ENCODE measurements at places on chromosomes 16 and 17.
A peak's percentile ranks its signal among the peaks of the same experiment; 100 is the strongest.

GRCh38 chr16:78002915-78003538 lies 19.3 kb upstream of the CLEC3A start:
- peak; percentile 80 for DNase-seq

DNA sequence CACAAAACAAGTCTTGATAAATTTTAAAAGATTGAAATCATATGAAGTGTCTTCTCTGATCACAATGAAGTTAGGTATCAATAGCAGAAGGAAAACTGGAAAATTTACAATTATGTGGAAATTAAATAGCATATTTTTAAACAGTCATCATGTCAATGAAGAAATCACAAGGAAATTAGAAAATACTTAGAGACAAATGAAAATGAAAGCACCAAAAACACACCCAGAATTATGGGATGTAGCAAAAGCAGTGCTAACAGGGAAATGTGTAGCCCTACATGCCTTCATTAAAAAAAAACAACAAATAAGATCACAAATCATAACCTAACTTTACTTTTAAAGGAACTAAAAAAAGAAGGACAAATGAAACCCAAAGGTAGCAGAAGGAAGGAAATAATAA lies 7.5 kb upstream of the IL21R start:
- peak; percentile 68 for DNase-seq

DNA sequence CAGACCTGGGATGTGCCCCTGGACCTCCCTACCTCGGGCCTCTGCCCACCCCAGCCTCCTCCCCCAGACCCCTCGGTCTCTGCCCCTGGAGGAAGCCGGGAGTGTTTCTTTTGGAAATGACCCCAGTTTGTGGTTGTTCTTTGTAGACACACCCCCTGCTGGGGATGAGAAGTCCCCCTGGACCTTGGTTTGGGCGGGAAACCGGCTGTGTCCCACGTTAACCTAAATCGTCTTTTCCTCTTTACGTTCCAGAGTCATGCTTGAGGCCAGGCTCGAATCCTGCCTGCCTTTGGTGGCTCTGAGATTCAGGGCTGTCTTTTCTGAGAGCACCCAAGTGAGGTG lies 116.6 kb downstream of the METRNL start:
- no peak for DNase-seq

DNA sequence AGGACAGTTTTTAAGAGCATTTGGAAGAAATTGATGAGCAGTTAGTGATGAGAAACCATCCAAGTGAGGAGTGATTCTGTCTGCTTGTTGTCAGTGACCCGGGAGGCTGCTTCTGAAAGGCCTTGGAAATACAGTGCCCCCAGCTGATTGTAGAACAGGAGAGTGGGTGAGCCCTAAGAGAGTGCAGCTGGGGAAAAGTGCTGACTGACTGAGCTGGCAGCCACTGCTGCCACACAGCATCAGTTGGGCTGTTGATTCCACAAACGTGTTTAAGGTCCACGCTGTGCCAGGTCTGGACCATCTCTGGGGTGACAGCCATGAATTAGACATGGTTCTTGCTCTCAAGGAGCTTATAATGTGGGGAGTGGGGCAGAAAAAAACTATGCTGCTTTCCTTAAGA lies 18.9 kb downstream of the NUP93 start:
- no peak for DNase-seq

DNA sequence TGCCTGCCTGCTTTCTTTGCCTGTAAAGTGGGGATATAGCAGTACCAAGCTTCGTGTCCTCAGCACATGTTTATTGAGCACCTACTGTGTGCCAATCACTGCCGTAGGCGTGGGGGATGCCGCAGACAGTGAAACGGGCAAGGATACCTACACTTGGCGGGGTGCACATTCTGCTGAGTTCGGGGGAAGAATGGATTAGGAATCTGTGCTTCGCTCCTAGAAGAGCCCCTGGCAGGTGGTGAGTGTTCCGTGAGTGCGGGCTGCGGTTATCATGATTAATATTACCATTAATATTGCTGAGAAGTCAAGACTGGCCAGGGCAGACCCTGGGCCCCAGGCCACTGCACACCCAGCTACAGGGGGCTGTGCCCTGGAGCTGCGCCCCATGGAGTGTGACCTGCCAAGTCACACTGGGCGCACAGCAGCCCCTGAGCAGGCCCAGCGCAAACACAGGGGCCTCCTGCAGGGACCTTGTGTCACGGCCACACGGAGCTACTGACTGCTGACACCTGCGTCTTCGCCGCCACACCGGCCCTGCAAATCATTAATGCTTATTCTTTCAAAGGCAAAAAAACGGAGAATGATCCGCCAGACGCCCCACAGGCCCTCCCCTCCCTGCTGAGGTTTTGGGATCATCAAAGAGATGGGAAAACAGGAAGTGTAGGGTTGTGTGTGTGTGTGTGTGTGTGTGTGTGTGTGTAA lies 213.4 kb upstream of the GSE1 start:
- DNase-seq, result no peak

GRCh38 chr17:38906460-38907228 lies 18.8 kb upstream of the LASP1NB start:
- DNase-seq, result peak; percentile 75

GRCh38 chr17:2656283-2656682 lies 55.3 kb downstream of the CLUH start:
- DNase-seq, result peak; percentile 46

- DNase-seq, result peak; percentile 79
Measured at GRCh38 chr17:28937044-28937729, 14.1 kb downstream of the PHF12 start.

DNA sequence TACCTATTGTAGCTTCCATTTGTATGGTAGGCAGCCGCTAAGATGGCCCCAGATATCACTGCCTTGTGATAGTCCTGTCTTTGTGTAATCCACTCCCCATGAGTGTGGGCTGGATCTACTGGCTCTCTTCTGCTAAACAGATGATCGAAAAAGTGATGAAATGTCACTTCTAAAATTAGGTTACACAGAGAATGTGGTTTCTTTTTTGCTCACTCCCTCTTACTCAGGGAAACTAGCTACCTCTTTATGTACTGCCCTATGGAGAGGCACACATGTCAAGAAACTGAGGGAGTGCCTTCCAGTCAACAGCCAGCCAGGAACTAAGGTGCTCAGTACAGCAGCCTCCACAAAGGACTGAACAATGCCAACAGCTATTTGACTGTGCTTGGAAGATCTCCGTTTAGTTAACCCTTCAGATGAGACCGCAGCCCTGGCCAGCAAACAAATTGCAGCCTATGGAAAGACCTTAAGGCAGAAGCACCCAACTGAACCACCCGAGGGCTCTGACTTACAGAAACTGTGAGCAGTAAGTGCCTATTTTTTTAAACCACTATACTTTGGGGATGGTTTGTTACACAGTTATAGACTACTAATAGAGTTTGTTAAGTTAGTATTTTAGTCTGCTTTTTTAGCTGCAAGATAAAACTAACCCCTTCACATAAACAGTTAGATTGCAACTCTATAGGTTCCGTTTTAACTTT lies 113.2 kb upstream of the MAF start:
- no peak for DNase-seq

DNA sequence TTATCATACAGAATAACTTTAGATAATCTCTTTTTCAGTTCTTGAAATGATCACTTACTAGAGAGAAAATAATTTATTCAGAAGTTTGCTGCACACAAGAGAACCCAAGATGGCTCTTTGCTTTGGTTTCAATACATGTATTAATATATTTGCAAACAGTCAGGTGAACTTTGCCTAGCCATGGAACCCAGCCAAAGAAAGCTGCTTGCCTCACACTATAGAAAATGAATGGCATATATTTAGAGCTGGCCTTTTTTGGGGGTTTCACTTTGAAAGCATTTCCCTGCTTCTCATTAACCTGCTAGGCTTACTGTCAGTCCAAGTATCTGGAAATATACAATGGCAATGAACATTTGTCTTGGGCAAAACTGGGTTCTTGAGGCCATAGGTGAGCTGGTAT lies 75.3 kb downstream of the MRTFB start:
- DNase-seq, result no peak

DNA sequence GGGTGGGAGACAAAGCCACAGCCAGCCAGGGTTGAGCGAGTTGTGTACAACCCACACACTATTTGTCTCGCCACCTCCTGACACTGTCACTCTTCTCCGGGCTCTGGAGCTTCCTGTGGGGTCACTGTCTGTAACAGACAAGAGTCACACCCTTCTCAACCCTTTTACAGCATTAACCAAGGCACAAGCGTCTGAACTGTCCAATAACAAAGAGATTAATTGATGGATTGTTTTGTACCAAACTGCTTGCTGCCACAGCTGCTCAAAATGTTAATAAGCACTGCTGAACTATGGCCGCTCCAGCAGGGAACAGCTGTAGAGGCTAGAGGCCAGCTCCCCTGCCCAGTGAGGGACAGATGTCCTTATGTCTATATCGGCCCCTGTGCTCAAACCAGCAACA lies 25.2 kb upstream of the HYDIN start:
- DNase-seq, result no peak

DNA sequence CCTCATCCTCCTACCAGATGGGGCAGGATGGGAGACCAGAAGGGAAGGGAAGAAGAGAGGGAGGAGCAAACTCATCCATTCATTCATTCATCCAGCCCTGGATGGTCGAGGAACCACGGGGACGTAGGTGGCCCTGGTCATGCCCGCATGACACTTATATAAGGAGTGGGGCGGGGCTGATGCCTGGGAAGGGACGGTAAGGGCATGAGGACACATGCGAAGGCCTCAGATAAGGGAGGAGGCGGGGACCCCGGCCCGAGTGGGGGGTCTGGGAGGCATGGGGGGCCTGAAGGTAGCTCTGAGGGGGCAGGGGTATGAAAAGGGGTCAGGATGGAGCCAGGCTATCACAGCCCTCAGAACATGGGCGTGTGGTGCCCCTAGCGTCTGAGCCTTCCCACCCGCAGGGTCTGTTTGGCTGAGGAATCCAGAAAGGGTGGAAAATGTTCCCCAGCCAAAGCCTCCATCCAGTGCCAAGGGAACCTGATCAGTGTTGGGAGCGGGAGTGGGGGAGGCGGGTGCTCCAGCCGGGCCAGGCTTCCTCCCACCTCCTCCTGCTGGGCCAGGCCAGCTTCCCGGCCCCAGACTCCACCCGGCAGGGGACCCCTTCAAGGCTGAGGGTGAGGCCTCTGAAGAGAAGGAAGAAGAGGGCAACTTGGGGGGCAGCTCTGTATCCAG lies 17.6 kb upstream of the CD79B start:
- DNase-seq, result no peak

GRCh38 chr16:58336332-58337089 lies 41.7 kb upstream of the PRSS54 start:
- DNase-seq, result peak; percentile 57

- DNase-seq, result no peak
Measured at GRCh38 chr17:61594294-61594825, 3.3 kb upstream of the NACA2 start.

DNA sequence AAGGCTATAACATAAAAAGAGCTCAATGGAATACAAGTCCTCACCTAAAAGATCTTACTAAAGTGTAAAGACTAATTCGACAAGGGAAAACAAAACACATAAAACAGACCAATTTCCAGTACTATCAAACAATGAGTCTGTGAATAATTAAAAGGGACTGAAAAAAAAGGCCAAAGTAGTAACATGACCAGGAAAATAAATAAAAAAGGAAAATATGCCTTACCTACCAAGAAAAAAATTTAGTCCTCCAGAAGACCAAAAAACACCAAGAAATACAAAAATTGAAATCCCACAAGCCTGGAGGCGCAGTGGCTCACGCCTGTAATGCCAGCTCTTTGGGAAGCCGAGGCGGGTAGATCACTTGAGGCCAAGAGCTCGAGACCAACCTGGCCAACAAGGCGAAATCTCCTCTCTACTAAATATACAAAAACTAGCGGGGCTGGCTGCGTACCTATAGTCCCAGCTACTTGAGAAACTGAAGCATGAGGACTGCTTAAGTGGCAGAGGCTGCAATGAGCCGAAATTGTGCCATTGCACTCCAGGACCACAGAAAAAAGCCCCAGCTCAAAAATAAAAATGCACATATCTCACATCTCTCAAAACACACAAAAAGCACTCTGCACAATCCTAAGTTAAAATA lies 60.8 kb downstream of the TEX14 start:
- no peak for DNase-seq

DNA sequence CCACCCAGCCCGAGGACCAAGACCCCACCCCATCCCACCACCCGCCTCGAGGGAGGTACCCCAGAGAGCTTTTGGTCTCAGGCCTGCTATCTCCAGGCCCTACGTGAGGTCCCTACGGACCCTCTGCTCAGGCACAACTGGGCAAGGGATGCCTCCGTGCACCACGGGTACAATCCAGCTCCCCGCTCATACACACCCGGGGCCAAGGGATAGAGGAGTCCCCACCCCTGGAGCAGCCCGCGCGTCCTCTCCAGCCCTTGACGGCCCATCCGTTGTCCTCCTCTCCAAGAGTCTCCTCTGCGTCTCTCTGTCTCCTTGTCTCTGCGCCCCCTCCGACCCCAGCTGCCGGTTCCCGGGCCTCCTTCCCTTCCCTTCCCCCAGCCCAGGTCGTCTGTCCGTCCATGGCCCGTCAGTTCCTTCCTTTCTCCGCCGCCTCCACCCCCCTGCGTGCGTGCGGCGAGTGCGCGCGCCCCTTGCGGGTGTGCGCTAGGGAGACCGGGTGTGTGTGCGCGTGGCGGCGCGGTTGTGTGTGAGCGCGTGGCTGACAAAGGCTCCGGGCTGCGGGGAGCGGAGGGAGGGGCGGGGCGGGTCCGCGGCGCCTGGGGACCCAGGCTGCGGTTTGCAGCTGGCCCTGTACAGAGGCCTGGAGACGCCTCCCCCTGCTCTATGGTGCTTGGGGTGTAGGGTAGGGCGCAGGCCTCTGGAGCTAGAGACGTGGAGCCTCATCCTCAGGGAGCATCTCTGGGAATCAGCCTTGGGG lies 930 bp downstream of the SPNS2 start:
- DNase-seq, result no peak

GRCh38 chr16:57549730-57550129 lies 7.3 kb downstream of the ADGRG5 start:
- no peak for DNase-seq

DNA sequence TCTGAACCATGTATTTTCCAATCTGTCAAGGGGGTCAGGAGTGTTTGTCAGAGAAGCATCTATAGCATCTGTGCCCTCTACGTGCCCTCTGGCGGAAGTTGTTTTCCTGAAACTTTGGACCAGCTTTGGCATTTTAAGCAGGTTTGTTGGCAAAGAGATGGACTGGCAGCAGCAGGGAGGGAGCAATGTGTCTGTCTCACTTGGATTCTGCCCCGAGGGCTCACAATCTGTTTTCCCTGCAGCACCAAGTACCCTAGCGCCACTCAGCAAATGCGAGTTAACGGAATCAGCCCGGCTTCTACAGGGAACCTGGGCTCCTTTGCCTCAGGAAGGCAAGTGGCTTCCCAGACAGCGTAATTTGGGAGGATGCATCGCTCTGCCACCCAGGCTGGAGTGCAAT lies 17.4 kb downstream of the DUSP14 start:
- no peak for DNase-seq

DNA sequence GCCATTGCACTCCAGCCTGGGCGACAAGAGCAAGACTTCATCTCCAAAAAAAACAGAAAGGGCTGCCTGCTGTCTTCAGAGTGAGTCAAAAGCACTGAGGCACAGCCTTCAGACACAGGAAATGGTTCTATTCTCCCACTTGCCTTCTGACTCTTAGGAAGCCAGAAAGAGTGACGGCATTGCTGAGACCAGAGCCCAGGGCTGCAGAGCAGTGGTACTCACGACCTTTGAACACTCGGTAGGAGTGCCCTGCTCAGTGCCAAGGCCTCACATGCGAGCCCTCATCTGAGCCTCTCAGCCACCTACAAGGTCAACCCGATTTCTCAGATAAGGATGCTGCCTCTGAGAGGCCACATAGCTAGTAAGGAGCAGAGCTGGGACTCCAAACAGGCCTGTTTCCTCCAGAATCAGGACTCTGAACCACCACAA lies 3.5 kb upstream of the ITGAE start:
- DNase-seq, result peak; percentile 68

All from inflammatory macrophage treated with lipopolysaccharide for 4 hours (primary cell).